ENCODE measurements at places on chromosomes 7 and 10.

GRCh38 chr7:116328161-116328560, 117.8 kb downstream of the TES start:
- no peak for DNase-seq

DNA sequence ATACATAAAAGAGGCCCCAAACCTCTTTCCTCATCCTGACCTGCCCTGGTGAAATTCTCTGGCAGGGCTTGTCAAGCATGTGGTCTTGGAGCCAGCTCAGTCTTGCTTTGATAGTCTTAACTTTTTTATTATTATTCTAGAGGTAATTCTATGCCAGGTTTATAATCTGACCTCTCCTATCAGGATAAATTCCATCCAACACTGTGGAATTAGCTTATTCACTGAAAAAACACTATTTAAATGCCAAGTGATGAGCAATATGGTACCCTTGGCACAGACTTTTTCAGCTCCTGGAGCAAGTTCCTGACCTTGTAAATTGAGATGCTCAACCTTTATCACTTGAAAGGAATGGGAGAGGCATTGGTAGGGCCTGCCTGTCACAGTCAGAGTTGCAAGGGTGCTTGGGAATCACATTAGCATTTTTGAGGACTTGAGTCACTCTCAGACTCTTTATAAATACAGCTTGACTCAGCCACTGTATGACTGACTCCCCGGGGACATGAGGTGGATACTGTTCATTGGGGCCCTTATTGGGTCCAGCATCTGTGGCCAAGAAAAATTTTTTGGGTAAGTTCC, at the start of gene CPA4:
CPA4 (plus strand) TSS at position 480 of the 576 bp plus-strand sequence; CDS start at position 500, 20 bp downstream.
- DNase-seq = no peak

DNA sequence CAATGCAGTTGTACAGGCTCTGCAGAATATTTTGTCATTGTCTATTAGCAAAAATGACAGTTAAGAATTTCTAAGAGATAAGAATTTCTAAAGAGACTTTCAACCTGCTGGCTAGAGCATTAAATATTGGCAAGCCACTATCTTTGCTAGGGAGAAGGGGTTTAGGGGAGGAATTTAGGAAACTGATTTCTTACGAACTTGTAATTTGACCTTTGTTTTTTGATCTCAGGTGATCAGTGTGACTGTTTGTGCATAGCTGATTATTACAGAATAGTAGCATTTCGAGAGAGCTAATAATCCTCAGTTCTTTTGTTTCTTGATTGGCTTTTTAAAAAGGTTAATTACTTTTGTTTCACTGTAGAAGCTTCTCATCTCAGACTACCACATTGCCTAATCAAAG, 68.1 kb downstream of the ST7 start:
- no peak for DNase-seq

DNA sequence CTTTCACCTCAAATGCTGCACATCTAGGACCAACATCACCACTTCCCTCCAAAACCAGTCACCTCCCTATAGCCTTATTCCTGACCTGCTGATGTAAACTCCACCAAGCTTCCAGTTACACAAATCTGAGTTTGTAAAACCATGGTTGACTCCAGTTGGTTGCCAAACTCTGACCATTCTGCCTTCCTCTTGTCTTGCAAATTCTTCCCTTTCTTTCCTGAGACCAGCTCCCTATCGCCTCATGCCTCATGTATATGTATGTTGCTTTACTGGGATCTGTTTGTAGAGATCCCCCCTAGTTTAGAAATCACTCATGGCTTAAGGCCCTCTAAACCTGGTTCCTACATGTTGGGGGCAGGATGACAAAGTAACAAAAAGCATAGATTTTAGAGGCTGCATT, 31.3 kb downstream of the PAX2 start:
- DNase-seq = no peak

DNA sequence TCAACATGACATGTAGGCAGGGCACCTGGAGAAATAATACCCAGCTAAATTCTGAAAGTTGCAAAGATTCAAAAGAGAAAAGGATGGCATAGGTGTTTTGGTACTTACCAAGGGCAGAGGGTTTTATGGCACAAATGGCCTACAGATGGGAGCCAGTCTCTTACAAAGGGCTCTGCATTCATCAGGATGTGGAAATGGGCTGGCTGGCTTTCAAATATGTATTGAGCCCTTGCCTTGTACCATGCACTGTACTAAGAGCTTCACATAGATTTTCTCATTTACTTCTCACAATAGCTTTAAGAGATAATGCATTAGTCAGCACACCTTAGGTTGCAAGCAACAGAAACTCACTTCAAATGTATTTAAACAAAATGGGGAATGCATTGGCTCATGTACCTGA, 327.1 kb downstream of the BICC1 start:
- DNase-seq = no peak

DNA sequence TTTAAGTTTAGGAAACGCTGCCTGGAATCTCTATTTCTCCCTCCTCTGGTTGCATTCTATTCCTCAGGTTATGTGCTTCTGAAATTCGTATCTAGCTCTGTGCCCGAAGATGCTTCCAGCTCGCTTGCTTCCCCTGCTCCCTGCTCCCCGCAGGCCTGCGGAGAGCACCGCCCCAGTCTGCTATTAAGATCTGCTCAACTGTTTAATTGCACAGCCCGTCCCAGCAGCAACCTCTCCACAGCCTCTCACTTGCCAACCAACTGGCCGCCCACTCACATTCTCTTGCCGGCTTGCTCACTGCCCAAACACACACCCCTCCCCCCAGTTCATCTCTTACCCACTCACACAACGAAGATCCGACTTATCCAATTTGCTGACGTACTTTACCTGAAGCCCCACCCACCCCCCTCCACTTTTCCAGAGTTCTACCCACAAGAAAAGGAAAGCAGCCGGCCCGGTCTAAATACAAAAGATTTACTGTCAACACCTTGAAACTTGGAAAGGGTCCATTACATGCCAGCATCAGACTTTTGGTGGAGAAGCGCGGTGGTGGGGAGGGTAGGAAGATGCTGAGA, 167.3 kb upstream of the KLF14 start:
- DNase-seq = peak; percentile 81

GRCh38 chr10:94383530-94383929, 18.8 kb upstream of the TBC1D12 start:
- no peak for DNase-seq

GRCh38 chr10:47261121-47261520, 38.9 kb upstream of the GDF10 start:
- no peak for DNase-seq

- no peak for DNase-seq
Observed at GRCh38 chr10:104080762-104081161, 4.9 kb downstream of the COL17A1 start.

DNA sequence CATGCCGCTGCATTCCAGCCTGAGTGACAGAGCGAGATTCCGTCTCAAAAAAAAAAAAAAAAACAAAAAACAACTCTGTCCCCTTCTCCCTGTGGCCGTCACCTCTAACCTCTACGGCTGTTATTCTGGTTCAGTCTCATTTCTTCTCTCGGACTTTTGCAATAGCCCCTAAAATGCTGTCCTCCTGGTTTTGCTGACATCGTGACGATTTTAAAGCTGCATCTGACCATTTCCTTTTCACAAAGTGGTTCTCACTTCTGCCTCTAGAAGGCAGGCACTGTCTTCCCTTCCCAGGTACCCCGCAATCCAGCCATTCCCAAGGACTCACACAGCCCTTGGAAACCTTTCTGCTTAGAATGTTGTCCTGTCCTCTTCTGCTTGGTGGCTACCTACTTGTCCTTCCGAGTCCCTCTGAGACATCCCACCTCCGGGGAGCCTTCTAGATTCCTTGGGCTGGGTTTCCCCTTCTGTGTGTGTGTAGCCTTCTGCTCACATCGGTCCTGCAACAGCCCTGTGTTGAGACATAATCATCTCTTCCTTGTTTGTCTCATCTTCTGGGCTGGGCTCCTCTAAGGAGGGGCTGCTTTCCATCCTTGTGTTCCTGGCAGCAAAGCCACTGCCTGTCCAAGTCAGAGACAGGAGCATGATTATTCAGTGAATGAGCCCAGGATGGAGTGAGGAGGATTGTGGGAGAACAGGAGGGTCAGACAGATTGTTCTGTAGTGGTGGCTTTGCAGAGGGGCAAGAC, 83.1 kb downstream of the GRK5 start:
- no peak for DNase-seq

GRCh38 chr10:58573144-58573543, 60.5 kb downstream of the BICC1 start:
- DNase-seq = no peak

DNA sequence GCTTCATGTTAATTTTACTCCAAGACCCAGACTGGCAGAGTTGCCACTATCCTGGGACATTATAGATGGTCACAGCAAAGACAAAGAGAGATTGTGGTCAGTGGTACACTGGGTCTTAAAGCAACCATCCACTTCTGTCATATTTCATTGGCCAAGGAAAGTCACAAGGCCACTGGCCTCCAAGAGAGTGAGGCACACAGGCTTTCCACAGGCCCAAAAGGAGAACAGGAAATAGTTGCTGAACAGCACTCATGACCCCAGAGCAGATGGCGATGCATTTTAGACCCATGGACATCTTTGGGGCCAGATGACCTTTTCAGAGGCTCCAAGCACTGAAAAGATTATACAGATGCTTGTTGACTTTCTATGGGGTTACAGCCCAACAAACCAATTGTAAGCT, 97.4 kb downstream of the ARID5B start:
- DNase-seq = no peak

GRCh38 chr7:148982654-148983199, 45.6 kb downstream of the PDIA4 start:
- DNase-seq = no peak

DNA sequence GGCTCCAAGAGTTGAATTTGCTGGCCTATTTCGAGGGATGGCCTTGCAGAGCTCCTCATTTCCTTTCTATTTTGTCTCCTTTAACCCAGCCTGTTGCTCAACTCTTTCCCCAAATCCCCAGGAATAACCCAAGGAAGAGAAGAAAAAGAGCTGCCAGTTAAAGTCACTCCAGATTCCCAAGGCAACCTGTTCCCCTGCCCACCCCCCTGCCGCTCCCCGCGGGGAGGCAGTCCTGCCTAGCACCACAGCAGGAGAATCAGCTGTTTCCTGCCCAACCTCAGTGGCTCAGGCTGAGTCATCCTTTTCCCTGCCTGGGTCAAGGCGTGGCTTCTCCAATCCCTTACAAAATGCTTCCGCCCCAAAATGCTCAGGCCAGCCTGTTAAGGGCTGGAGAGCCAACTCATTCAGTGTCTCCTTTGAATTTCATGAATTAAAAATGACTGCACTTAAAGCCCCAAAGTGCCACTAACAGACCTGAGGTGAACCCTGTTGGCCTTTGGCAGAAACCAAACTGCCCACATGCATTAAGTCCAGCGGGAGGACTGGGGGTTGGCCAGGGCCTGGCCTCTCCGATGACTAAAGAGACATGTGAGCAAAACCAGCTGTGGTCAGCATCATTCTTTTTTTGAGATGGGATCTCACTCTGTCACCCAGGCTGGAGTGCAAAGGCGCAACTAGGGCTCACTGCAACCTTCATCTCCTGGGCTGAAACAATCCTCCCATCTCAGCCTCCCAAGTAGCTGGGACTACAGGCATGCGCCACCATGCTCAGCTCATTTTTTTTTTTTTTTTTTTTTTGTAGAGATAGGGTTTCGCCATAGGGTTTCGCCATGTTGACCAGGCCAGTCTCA, 83.2 kb upstream of the KIF5B start:
- DNase-seq = peak; percentile 89

GRCh38 chr7:86745013-86745745, 101.5 kb downstream of the GRM3 start:
- no peak for DNase-seq

GRCh38 chr7:7099584-7100014, 82.7 kb upstream of the C1GALT1 start:
- DNase-seq = peak; percentile 75

GRCh38 chr7:103343758-103344452, 662 bp downstream of the DNAJC2 start:
- no peak for DNase-seq

DNA sequence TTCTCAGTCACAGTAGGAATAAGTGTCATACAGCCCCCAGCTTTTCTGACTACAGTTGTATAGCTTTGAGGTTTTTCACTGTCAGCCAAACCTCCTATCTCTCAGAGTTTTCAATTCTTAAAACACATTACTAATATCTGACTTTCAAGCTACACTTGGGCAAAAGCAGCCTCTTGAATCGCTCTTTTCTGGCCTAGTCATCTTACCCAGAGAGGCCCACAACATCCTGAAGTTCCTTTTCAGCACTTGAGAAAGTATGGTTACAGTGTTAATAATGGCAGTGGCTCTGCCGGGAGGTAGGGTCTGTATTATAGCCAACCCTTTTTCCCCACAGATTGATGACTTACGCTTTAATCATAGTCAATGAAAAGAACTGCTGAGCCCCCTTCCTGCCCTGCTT, 181.0 kb downstream of the LRRC4 start:
- DNase-seq = no peak

DNA sequence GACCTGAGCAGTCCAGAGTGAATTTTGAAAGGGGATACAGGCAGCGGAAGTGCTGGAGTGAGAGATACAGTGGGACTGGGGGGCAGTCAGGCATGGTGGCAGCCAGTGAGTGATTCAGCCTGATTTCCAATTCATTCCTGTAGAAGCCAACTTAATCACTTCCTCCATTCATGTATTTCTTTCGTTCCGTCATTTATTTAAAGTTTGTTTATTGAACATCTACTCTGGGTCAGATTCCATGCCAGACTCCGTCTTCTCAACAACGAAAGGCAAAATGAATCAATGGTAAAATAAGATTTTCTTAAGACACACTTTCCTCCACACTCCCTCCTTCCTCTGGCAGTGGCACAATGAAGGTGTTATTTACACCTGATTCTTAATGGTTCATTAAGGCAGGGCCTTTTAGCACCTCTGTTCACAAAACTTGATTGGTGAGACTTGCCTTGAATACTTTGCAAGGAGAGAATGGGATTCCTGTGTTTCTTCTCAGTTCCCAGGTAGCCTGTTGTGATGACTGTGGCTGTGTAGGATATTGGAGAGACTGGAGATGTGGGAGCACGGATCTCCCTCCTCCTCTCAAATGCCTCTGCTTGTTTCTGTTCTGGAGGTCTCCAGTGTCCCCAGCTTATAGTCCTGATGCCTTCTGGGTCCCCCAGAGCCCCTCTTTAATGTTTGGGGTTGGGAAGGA, 27.9 kb downstream of the ADCYAP1R1 start:
- no peak for DNase-seq

DNA sequence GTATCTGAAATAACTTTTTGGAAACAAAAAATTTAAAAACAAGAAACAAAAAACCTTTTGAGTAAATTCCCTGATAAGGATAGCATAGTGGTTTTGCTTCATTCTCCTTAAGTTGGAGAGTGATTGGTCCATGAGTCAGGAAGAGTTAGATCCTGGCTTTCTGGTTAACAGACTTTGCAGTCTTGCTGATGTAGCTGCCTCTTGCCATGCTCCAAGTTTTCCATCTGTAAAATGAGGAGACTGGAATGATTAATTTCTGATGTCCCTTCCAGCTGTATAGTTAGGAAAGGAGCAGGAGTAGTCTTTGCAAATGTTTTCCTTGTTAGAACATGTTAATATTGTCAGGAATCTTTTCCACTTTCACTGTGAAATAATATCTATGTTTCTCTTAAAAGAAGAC, 266.6 kb downstream of the DNAJB9 start:
- DNase-seq = no peak

GRCh38 chr7:80950550-80950967, 31.7 kb upstream of the SEMA3C start:
- no peak for DNase-seq

- DNase-seq = peak; percentile 66
Observed at GRCh38 chr10:90087197-90088023, 386.0 kb downstream of the KIF20B start.

GRCh38 chr7:31014826-31015225, 37.3 kb upstream of the ADCYAP1R1 start:
- no peak for DNase-seq
